BJ (cell line): ENCODE measurements at places on chromosomes 3 and 15.

DNA sequence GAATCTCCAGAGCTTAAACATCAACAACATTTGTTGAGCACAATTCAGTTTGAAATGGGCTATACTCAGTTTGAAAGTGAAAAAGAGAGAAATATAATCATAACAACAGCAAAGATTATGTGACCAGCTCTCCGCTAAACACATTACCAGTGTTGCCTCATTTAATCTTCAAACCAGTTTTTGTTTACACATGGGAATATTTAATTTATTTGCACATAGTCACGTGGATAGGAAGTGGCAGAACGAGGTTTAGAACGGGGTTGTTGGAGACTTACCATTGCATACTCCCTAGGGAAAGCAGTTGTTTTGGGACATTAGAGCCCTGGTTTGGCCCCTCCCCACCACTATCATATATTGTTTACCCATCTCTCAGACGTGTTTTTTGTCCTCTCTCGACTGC lies 77.2 kb downstream of the IL1RAP start:
- no peak for DNase-seq

DNA sequence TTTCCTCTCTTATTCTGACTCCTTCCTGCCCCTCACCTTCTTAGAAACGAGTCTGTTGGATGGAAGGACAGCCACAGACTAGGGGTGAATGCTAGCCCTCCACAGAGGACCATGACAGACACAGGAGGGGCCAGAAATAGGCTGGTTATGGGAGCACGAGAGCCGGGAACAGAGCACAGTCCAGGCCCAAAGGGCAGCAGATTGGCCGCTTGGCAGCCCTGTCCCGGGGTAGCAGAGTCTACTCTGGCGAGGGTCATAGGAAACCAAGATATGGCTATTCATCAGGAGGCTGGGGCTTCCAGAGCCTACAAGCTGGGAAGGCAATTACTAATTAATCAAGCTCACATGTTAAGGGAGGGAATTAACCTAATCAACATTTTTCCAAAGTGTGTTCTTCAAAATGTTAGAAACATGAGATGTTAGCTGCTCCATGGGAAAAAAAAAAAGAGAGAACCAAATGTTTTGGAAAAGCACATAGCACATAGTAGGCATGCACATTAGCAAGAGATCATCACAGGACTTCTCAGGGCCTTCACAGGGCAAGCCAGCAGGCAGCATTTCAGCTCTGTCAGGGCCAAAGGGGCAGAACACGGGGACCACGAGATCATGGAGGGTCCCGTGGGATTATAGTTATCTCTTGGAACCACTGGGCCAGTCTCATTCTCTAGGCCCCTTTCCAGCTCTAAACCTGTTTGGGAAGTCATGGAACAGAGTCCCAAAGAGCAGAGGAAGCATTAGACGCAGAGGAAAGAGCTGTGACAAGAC lies 13.3 kb downstream of the SEMA3G start:
- DNase-seq = no peak

GRCh38 chr3:21174461-21174860 lies 576.5 kb downstream of the ZNF385D start:
- DNase-seq = peak; percentile 14

DNA sequence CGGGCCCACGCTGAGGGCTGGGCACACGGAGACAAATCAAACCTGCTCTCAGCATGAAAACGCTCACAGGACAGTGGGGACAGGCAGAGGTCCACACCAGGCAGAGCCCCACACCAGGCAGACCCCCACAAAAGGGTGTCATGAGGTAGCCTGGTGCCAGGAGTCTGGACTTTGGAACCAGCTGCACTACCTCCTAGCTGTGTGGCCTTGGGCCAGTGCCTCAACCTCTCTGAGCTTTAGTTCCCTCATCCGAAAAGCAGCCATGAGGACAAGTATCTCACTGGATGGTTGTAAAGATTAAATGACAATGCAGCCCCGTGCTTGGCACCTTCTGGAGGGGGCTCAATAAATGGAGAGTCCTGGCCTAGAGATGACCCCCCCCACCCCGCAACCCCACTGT lies 16.5 kb upstream of the CRABP1 start:
- no peak for DNase-seq

GRCh38 chr3:102053375-102053989 lies 204.2 kb downstream of the NFKBIZ start:
- no peak for DNase-seq

GRCh38 chr3:150248116-150248887 lies 159.8 kb upstream of the TSC22D2 start:
- DNase-seq = peak; percentile 56

- peak; percentile 20 for DNase-seq
These were observed 1.9 kb downstream of the VGLL4 start for GRCh38 chr3:11641683-11642430.

DNA sequence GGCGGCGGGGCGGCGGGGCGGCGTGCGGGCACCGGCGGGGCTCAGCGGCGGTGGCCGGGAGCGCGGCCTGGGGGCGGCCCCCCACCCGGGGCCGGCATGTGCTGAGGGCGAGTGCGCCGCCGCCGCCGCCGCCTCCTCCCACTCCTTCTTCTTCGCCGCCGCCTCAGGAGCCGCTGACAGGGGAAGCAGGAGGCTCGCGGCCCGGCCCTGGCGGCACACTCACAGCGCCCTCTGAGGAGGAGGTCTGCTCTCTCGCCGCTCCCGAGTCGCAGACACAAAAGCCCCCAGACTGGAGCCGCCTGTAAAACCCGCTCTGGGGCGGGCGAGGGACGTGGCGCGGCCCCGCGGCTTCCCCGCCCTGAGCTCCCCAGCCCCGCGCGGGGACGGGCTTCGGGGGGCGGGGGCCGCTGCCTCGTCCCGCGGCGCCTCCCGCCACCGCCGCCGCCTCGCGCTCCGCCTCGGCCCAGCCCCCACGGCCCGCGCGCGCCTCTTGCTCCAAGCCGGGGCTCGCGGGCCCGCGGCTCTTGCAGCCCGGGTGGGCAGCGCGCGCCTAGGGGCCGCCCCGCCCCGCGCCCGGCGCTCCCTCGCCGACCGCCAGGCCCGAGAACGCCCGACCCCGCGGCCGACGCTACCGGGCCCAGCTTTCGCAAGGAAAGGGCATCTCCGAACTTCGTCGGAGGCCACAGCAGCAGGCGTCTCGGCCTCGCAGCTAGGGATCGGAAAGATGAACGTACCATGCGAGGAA lies at the start of gene PYGO1:
PYGO1 (minus strand) TSS at position 276 of the 745 bp plus-strand sequence. CDS start 462 bp downstream, outside the sequence.
- no peak for DNase-seq

- DNase-seq = no peak
These were observed 234.6 kb downstream of the RBMS3 start for GRCh38 chr3:29515451-29515850.

- peak; percentile 96 for DNase-seq
These were observed 25.6 kb upstream of the FAM174B start for GRCh38 chr15:92681141-92681631.

DNA sequence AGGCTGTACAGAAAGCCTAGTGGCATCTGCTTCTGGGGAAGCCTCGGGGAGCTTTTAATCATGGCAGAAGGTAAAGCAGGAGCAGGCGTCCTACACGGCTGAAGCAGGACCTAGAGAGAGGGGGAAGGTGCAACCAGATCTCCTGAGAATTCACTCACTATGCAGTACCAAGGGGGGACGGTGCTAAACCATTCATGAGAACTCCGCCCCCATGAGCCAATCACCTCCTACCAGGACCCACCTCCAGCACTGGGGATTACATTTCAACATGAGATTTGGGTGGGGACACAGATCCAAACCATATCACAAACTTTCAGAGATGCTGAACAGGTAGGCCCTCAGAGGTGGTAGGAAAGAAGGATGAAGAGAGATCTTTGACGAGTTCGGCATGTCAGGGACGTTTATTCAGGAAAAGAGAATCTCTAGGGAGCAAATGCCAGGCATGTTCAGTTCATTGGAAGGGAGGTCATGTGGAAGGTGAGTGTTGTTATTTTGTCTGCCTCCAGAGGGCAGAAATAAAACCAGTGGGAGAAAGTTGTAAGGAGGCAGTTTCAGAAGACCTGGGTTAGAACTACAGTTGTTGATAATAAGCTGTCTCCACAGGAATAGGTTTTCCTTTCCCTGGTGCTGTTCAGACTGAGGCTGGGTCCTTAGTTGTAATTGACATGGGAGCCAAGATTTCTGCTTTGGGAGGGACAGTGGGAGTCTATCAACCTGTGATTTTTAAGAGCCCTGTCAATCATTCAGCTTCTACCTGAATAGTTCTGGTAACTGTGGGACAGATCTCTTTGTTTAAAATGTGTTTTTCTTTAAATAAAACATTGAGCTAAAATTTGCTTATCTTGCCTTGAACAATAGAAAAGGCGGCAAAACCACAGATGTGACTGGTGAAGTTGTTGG lies 4.3 kb upstream of the FNDC3B start:
- no peak for DNase-seq

- peak; percentile 26 for DNase-seq
These were observed 377.9 kb downstream of the GAP43 start for GRCh38 chr3:116001151-116001621.

DNA sequence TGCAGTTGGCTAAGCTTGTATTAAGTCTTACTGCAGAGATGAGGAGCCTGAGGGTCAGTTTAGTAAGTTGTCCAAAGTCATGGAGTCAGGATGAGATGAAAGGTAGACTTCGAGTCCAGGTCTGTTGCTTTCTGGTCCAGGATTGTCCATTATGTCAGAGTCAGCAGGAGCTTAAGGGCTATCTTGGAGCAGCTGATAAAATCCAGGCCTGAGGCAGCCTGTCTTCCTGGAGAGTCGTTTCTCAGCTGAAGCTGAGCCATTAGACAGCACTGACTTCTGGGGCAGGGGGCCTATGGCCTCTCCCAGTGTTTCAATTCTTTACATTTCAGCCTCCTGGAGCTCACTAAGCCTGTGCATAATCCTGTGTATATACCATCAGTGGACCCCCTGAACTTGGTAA lies 219.5 kb upstream of the GAP43 start:
- DNase-seq = no peak

DNA sequence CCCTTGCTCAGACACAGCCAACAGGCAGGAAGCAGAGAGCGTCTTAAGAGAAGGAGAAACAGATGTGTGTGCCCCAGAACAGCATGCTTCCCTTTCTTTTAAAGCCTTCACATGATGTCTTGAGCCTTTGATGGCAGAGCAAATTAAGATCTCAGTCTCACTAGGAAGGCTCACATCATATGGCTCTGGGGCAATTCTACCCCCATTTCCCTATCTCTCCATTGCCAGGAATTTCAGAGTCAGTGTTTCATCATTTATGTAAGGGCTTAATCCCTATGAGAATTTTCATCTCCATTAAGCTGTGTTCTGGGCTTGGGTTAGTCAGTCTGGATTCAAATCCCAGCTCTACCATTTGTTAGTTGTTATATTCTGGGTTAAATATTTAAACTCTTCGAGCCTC lies 41.4 kb upstream of the GLCE start:
- DNase-seq = no peak

- no peak for DNase-seq
These were observed 184.5 kb downstream of the FNDC3B start for GRCh38 chr3:172223870-172224269.

DNA sequence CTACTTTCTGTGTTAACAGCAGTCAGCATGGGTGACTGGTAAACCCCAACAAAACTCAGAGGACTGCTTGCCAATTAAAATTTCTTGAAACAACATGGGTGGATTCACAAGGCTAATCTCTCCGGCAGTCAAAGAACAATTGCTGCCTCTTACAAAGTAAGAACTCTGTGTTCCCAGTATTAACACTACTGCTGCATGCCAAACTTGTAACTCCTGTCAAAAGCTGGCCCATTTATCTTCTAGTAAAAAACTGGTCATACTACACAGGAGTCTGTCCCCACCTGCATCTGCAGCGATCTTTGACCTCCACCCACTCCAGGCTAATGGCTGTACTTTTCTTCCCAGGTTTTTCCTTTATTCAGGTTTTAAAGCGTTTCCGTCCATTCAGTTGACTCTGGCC lies 8.7 kb upstream of the ZNF589 start:
- no peak for DNase-seq

GRCh38 chr3:128603811-128604775 lies 46.5 kb downstream of the RPN1 start:
- no peak for DNase-seq

GRCh38 chr3:139534455-139534812 lies 5.1 kb downstream of the RBP1 start:
- DNase-seq = peak; percentile 24

DNA sequence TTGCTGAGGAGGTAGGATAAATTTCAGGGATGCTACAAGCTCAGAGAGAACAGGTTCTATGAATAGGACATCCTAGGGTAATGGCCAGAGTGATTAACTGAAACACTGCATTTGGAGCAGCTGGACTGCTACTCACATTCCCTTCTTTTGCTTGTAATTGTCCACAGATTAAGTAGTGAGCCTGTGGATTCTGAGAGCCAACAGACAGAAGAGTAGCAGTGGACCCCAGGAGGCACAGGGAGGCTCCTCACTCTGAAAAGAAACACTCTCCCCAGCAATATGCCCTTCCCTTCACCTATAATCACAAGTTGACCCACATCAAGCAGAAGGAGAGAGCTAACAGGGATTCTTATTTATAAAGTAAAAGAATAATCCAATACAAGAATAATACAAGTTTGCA lies 10.6 kb upstream of the RFX7 start:
- no peak for DNase-seq

DNA sequence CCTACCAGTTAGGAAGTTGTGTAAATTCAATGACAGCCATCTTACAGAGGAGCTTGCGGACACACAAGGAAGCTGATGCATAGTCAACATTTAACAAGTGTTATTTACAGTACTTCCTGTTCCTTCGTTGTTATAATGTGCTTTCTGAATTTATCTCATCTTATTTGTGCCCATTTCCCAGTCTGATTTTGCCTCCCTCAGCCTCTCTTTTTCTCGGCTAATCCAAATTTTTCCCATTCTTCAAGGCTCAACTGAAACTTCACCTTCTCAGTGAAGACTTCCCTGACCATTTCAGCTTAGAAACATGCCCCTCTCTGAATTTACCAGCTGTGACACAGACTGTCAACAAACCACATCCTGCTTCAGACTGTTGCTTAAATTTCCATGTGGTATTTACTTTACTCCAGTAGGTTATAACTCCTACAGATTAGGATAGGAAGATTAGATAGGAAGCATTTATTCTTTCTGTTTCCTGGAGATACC lies 55.7 kb upstream of the CP start:
- DNase-seq = peak; percentile 44

DNA sequence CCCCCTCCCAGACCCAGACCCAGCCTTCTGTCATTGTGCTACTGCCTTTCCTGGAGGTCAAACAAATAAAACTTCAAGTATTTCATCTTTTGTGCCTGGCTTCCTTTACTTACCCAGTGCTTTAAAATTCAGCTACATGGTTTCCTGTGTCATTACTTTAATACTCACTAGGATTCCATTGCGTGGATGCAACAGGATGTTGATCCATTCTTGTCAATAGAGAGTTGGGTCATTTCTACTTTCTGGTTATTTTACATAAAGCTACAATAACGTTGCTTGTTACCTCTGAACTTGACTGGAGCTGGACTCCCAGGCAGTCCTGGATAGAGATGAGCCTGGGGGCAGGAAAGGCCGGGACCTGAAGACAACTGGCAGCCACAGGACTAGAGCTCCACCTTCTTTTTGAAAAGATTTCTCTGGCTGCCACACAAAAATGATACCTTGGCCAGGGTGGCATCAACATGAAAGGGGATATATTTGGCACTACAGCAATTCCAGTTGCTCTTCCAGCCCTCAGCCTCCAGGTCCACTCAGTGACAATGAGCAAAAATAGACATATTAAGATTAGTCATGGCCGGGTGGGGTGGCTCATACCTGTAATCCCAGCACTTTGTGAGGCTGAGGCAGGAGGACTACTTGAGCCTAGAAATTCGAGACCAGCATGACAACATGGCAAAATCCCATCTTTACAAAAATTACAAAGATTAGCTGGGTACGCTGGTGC lies 23.3 kb upstream of the HEG1 start:
- no peak for DNase-seq
